ENCODE measurements at places on chromosomes 4 and X. TPM values are rescaled to one million over a fixed set of nuclear protein-coding genes. Genes with fewer than 3 reads are reported as not detected.

KCTD8 gene
- not detected for total RNA-seq

SOX3 gene
- total RNA-seq, result 0.07 TPM

IL1RAPL2 gene
- not detected for total RNA-seq

IBSP gene
- not detected for total RNA-seq

SRPK3 gene
- not detected for total RNA-seq

TMPRSS11F gene
- not detected for total RNA-seq

HMX1 gene
- not detected for total RNA-seq

PABPC1L2A gene
- total RNA-seq, result not detected

GAGE12E gene
- total RNA-seq, result not detected

SASH3 gene
- not detected for total RNA-seq

ZGRF1 gene
- total RNA-seq, result 2.8 TPM

TMEM150C gene
- 1.3 TPM for total RNA-seq

GPR82 gene
- not detected for total RNA-seq

GPR173 gene
- total RNA-seq, result not detected

GAGE12F gene
- not detected for total RNA-seq

TASL gene
- not detected for total RNA-seq

STPG2 gene
- total RNA-seq, result not detected

CYTL1 gene
- total RNA-seq, result not detected

MGARP gene
- 0.69 TPM for total RNA-seq

SGCB gene
- total RNA-seq, result 18.2 TPM

LDOC1 gene
- 92.7 TPM for total RNA-seq

SHROOM4 gene
- total RNA-seq, result not detected

ADGRL3 gene
- 0.02 TPM for total RNA-seq

HGFAC gene
- total RNA-seq, result 0.07 TPM

SMR3B gene
- not detected for total RNA-seq

HSFX4 gene
- total RNA-seq, result not detected
